ENCODE measurements at places on chromosomes 7 and 10.

DNA sequence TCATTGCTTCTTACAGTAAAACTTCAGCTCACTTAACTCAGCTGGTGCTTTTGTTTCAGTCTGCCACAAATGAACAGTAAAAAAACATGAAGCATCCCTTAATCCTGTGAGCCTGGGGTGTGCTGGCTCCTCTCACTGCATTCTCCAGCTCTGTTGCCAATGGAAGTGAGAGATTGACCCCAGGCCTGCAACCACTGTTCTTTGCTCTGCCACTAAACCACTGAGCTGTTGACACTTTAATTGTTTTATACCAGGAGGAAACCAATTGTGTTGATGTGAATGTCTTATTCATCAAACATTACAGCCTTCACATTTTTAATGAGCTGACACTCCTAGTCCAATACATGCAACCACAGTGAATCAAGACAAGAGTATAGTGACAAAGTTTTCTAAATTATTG lies 69.4 kb upstream of the FZD1 start:
- no peak for DNase-seq

- no peak for DNase-seq
Measured at GRCh38 chr7:106692450-106693051, 31.6 kb upstream of the CCDC71L start.

GRCh38 chr7:108310351-108310750 lies 145.9 kb downstream of the NRCAM start:
- no peak for DNase-seq

DNA sequence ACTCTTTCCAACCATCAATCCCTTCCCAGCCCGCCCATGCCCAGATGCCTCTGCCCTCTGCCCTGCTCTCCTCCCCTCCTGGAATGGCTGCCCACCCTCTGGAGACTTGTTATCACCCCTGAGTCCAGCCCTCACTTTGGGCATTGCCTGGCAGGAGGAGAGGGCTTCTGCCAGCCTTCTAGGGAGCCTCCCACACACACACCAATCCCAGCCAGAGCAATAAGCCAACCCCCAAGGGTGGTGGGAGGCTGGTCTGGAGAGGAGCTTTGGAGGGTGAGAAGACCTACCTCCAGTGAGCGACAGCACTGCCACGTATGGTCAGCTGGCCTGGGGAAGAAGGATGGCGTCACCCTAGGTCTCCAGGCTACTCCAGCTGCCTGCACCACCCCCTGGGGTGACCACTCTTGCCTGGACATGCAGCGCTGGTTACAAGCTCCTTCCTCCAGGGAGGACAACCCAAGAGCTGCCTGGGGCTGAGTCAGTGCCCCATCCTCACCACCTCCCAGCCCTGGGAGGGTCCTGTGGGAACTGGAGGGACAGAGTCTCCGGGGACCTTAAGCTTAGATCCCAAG lies 8.4 kb downstream of the C10orf105 start:
- DNase-seq = no peak

GRCh38 chr10:114305521-114305925 lies 66.5 kb downstream of the VWA2 start:
- DNase-seq = no peak

DNA sequence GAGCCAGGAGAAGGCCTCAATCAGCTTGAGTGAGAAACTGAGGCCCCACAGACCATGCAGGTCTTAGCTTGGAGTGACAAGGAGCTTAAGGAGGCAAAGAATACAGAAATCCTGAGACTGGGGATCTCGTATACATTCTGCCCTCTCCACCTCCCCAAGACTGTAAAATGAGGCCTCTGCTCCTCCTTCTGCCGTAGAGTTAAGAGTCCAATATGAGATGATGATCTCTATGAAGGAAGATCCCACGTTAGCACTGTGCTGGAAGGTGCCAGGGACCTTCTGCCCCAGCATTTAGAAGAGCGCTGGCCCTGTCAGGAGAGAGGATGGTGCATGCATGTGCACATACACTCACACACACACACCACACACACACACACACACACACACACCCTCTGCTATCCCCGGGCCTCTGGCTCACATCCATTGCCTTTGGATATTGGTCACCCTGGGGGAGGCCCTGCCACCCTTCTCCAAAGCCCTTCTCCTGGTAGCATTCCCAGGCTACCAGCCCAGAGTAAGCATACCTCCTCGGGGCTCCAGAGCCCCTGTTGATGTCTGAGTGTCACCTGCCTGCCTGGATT lies 15.0 kb downstream of the ZCCHC24 start:
- DNase-seq = no peak

- DNase-seq = no peak
Measured at GRCh38 chr7:2212906-2213305, 19.8 kb downstream of the MAD1L1 start.

GRCh38 chr10:61662794-61663259 lies at the start of gene CABCOCO1:
CABCOCO1 (plus strand) TSS chr10:61662929; CDS start chr10:61662973, 44 bp downstream.
- DNase-seq = no peak

DNA sequence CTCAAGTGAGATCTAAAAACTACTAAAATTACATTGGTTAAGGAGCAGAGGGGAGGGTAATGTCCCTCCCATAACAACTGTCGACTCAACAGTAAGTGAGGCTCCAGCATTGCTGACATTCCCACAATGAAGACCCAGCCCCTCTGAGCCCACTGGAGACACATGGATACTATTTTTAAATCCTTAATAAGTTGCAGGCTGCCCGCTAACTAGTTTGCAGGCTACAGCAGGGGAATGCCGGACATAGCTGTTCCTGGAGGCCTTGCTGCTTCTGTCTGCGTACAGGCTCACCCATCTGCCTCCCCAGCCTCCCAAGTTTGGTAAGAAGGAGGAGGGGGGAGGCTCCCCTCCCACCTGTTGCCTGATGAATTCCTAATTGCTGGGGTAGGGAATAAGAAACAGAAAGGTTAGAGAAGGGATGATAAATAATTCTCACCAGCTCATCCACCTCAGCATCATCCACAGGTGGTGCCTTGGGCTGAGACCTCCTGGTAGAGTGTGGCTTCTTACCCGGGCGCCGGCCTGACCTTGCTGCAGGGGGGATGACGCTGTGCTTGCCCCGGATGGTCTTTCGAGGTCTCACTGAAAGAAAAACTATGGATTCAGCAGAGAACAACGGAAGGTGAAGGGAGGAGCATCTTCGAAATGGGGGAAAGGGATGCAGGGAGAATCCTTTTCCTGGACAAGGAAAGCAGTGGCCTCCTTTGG lies 10.1 kb downstream of the FZD9 start:
- DNase-seq = no peak

- no peak for DNase-seq
Measured at GRCh38 chr10:80290474-80291220, 1.2 kb upstream of the MAT1A start.

GRCh38 chr10:101892782-101893391 lies 49.3 kb upstream of the KCNIP2 start:
- no peak for DNase-seq

DNA sequence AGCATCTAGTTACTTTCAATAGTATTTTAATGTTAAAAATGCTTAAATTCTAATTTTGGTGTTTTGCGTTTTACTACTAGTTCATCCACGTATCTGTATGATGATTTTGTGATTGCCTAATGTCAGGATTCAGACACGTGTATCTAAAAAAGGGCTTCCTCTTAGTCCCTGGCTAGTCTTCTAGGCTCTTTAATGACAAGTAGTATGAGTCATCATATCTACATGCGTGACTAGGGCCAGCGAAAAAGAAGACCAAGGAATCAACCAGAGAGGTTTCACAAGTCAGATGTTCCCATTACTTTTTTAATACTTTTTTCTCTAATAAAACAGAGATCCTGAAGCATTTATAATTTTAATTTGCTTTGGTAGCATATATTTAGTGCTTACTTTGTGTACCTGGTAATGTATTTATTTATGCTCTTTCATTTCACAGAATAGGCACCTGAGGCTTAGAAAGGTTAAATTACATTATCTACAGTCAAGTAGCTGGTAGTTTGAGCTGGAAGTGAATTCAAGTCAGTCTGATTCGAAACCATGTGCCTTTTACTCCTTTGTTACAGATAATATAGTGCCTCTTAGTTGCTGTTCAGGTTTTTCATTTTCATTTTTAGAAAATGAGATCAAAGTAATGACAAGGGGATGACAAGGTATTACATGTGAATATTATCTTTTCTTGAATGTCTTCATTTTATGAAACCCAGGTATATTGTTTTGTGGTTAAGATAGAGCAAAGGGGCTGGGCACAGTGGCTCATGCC lies 140.3 kb downstream of the FOXP2 start:
- DNase-seq = no peak

DNA sequence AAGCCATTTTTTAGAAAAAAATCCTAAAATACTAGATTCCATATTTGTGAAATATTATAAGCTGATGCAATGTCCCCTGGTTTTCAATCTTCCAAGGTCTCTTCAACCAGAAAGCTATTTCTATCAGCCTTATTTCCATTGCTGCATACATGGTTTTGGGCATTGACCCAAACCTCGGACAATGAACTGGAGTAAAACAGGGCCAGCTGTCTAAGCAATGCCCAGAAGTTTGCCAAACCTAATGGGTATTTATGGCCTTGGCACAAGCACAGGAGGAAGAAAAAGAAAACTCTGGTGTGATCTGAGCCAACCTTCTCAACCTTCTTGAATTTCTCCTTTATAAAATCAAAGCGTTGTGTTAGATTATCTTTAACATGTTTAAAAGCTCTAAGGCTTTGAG lies 402.3 kb downstream of the DNAJB9 start:
- DNase-seq = no peak

GRCh38 chr10:86758189-86759072 lies 2.0 kb downstream of the BMPR1A start:
- DNase-seq = no peak

GRCh38 chr7:101985057-101985902 lies 167.9 kb downstream of the CUX1 start:
- no peak for DNase-seq

GRCh38 chr7:116571037-116571436 lies 46.2 kb downstream of the CAV1 start:
- DNase-seq = no peak

DNA sequence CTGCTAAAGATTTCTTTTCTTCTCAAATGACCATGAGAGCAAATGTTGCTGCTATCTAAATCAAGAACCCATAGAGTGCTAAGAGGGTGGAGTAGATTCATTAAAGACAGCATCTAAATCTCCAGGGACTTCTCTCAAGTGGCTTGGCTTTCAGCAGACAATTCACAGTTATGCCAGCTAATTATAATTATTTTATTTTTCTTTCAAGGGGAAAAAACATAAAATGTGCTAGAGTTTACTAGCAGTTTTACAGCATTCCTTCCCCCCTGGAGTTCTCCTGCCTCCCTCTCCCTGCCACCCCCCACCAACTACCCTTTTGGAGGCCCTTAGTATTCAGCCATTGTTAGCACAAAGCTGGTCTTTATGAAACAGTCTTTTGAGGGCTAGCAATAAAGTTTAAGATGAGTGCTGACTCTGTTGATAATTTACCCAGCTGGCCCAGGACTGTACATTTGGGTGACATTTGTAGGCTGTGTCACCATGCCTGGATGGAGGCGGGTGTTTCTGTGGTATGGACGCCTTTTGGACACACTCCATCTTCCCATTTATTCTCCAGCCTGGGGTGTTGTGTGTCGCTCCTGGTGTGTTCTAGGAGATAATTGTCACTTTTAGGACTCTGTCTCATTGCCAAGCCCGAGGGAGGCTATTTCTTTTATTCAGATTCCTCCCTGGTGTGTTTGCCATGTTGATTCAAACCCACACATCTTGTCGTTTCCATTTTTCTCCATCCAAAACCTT lies 160.2 kb downstream of the CREB5 start:
- no peak for DNase-seq

DNA sequence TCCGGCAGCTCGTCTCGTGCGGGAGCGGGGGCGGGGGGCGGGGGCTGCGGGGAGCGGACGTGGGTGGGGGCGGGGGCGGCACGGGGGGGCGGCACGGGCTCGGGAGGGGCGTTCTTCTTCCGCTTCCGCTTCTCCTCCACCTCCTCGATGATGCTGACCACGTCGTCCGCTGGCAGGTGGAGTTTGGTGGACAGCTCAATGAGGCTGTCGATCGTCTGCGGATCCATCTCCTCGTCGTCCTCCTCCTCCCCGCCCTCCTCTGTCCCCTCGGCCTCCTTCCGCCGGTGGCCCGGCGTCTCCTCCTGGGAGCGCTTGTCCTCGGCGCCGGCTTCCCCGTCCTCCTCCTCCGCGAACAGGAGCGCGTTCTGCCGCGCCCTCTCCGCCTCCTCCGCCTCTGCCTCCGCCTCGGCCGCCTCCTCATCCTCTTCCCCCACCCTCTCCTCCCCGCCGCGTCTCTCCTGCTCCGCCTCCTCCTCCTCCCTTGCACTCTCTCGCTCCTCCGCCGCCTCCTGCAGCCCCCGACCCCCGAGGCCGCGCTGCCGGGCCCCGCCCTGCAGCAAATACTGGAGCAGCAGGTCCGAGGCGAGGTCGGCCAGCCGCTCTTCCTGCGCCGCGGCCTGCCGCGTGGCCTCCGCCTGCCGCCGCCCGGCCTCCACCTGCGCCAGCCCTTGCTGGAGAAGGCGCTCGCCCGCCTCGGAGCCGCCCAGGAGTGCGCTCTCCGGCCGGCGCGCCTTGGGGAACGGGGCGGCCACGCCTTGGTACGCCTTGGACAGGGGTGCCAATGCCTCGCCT lies 1.9 kb downstream of the VGF start:
- DNase-seq = no peak

DNA sequence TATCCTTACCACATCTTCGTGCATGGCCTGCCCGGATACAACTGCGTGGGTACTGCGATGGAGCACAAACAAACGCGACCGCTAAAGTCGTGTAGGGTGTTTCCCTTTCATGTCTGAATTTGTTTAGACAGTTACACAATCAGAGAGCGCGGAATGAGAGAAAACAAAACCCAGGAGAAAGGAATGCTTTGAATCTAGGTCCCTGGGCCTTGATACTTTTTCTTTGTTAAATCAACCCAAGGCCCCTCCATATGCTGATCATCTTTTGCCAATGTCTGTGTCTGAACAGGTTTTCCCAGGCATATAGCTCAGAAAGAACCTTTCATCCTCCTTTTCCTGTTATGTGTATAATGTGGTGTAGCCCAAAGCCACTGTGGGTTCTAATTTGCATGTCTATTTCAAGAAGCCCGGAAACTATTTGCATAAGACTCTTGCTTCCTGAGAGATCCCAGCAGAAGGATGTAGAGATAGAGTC lies 145.8 kb downstream of the FRMD4A start:
- DNase-seq = no peak

GRCh38 chr7:98162758-98163157 lies 48.5 kb upstream of the BHLHA15 start:
- DNase-seq = no peak

DNA sequence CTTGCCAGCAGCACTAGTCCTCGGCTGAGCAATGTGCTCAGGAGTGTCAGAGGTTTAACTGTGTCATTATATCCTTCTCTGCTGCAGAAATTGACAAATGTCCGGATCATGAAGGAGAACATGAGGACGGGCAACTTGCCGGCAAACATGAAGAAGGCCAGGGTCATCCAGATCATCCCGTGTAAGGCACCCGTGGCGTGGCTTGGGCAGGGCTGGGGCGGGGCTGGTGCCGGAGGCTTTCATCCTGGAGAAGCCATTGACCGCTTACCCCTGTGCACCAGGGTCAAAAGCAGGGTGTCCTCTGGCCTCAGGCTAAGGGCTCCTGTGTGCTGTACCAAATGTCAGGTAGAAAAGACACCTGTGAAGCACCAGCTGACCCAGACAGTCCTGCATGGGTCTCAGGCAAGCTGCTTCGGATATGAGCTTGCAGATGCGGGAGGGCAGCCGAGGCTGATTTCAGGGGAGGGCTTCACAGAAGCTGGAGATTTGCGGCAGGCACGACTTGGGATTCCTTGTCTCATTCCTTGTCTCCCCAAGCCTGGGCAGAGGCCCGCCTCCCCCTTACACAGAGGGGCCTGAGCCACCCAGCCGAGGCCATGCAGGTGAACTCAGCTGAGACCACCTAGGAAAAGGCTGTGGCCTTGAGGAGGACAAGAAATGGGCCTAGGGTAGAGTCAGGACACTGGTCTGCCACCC lies 55.4 kb downstream of the MKI67 start:
- DNase-seq = no peak
